ENCODE measurements at places on chromosomes 1 and 21.

DNA sequence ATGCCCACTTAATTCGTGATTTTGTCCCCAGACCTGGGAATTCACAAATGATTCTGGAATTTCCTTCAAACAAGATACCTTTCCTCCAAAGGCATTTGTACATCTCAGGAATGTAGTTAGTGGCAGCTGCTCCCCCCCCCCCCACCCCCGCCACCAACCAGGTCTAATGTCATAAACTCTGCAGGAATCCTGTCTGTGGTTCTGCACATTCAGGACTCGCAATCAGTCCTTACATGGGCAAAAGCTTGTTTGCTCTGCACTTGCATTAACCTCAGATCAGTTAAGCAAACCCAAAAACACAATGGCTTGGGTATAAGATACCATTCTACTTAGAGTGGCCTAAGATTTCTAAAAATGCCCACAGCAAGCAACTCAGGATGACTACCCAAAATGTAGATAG, 143.8 kb downstream of the TGFB2 start:
- DNase-seq = no peak

- no peak for DNase-seq
These were observed 360.8 kb downstream of the MATN1 start for GRCh38 chr1:30362603-30362990.

DNA sequence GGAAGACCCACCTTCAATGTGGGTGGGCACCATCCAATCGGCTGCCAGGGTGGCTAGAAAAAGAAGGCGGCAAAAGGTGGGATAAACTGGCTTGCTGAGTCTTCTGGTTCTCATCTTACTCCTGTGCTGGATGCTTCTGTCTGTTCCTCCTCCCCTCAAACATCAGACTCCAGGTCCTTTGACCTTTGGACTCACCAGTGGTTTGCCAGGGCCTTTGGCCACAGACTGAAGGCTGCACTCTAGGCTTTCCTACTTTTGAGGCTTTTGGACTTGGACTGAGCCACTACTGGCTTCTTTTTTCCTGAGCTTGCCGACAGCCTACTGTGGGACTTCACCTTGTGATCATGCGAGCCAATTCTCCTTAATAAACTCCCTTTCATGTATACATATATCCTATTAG, 55.9 kb downstream of the VCAM1 start:
- DNase-seq = no peak

DNA sequence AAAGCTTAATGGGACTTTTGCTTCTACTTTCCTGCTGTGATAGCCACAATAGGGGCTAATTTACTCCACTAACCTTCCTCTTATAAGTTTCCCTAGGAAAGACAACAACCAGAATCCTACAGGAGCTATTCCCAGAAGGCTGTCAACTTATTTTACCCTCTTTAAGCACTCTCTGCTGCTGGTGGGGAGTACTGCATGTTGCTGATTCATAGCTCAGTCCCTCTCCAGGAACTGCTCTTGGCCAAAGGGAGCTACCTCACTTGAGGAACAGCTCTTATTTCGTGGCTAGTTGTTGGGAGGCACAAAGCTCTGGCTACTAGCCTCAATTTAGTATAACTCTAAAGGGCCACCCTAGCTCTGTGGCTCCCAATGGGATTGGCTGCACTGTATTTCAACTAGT, 37.2 kb downstream of the ADSS2 start:
- DNase-seq = no peak

DNA sequence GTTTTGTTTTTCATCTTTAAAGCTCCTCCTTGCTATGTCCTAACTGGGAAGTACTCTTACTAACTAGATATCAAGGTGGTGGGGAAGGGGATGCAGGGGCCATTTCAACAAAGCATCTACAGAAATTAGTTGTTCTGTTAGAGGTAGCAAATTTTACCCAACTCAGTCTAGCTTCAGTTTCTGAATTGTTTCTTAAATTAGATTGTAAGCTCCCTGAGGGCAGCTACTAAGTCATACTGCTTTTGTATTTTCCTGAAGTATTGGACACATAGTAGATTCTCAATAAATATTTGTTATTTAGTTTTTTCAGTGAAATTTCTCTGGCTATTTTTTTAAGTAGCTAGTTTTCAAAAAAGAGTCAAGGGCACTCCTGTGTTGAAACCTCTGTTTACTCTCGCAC, 1.8 kb downstream of the UBAP2L start:
- no peak for DNase-seq

DNA sequence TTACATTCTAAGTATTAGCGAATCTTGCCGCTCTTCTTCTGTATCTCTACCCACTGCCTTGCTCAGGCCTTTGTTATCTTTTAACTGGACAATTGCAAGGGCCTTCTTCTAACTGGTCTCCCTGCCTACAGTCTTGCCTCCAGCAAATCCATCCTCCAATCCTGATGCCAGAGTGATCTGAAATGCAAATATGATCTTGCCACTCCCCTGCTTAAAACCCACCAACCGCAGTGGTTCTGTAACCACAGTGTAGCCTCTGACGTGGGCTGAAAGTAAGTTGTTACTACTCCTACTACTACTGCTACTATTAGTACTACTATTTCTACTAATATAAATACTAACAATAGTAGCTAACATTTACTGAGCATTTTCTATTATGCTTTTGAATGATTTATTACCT, 12.4 kb downstream of the MOV10 start:
- DNase-seq = no peak

GRCh38 chr1:246798606-246799496, 74.6 kb downstream of the SCCPDH start:
- DNase-seq = no peak

DNA sequence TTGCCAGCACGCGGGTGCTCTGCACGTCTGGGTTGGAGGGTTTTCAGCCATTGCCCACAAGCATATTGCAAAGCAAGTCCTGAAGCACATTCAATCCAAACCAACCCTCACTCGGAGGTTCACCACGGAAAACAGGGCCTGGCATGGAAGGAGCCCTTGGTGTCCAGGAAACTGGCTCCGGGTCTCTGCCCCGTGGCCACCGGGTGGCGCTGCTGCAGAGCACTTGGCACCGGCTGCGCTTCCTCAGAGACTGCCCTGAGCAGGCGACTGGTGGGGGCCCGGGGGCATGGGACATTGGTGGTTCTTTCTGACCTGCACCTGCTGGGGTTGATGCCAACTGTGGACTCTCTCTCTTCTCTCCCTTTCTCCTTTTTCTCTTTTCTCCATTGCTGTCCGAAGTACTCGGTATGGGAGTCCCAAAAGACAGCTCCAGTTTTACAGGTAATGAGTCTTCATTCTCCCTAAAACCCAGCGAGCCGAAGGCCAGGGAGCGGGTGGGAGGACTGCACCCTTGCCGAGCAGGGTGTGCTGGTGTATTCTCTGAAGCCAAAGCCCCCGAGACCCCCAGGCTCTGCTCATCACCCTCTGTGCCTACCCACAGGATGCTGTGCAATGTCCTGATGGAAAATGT, 4.1 kb upstream of the KCNAB2 start:
- no peak for DNase-seq

DNA sequence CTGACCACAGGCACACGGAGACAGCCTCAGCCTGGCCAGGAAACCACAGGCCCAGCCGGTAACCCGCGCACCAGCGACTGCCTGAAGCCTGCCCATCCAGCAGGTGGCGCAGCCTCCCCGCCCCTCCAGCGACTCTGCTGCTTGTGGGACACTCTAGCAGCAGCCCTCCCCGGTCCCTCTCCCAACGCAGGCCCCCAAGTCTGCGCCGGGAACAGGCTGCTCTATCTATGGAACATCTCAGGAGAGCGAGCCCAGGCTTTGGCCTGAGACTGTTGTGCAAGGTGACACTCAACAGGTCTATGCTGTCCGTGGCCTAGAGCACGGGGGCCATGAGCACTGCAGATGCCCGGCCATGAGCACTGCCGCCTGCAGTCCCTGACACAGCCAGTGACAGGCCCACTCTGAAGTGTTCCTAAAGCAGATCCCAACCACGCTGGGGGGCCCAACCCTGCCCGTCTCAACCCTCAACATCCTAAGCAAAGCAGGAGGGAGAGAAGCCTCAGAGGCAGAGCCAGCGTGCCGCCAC, 28.4 kb downstream of the WDR4 start:
- no peak for DNase-seq

GRCh38 chr1:36355811-36356210, 29.9 kb downstream of the STK40 start:
- no peak for DNase-seq

DNA sequence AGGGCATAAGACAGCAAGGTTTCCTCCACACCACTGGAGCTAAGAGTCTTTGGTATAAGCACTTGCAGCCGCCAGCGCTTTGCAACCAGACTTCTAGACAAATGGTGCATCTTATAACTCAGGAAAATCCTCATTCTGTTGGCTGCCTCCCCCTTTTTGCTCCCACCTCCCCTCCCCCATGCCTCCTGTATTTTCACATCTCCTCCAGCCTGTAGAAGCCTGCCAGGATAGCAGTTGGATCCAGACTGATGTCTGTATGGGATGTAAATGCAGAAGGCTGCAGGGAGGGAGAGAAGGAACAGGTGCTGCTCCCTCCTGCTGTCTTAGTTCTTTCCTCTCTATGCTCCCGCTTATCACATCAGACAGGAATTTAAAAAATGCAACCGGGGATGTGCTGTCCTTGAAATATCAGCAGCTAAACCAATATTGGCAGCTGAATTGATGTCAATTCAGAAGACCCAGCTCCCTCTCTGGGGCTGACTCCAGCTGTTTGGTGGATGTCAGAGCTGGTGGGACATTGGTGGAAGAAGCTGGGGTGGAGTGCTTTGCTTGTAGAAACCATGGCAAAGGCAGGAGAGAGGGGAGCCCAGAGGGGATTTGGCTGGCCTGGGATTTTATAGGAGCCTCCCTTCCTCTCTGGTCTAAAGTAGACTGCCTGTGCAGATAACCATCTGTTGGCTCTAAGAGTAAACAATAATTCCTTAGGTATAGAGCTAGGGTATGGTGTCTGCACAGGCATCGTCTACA, 53.5 kb downstream of the NFASC start:
- DNase-seq = no peak

DNA sequence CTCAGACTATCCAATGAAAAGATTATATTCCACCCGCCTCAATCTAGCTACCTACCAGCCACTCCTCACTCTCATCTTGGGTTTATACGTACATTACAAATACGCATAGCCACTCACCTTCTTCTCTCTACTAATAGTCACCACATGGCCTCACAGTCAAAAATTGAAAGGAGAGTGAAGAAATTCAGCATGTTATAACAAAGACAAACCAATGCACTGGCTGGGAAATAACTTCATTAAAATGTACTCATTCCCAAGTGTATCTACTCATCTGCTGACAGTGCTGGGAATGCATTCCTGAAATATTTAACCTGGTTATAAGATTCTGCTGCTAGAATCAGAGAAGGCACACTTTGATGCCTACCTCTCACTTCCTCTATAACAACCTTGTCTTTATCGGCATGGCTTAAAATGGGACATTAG, 6.5 kb downstream of the ZNF644 start:
- no peak for DNase-seq

- no peak for DNase-seq
These were observed 51.1 kb upstream of the CFHR3 start for GRCh38 chr1:196723325-196724185.

Data from DMS79 treated with DMSO at 0.1 percent for 48 hours (cell line).